Fibroblast of skin of scalp (primary cell): ENCODE measurements at places on chromosomes 4 and X.

DNA sequence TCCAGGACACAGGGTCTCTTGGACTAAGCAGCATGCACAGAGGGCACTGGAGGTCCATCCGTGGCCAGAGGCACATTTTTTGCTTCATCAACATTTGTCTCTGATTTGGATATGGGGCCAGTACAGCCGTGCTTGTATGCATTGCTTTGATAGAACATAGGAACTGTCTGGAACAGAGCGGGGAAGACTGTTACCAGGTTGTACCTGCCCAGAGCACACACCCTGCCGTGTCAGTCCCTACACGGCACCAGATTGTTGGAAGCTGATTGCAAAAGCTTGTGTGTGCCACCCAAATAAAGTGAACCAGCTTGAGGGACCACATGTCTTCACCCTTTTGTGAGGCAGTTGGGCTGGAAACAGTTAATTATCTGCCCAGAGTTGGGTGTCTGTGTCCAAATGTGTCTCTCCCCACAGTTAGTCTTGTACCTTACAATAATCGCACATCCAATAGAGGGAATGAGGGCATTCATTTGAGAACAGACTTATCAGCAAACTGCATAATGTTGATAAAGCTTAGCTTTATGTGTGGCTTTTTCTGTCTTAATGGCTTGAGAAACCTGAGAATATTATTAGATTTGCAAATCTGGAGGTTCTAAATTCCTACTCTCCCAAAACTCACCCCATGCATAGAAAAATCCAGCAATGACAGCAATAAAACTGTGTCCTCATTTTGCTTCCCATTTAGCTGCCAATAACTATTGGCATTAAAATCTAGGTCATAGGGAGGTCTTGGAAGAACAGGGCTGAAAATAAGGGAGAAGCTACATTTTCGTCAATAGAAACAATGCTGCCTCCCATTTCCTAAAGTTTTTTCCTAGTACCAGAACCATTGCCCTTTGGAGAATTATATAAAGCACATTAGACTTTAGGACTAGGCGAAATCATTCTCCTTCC is 21.2 kb downstream of the KLF3 start:
- no peak for DNase-seq

- DNase-seq: no peak
These were observed 137.5 kb downstream of the CPE start for GRCh38 chr4:165516281-165516833.

DNA sequence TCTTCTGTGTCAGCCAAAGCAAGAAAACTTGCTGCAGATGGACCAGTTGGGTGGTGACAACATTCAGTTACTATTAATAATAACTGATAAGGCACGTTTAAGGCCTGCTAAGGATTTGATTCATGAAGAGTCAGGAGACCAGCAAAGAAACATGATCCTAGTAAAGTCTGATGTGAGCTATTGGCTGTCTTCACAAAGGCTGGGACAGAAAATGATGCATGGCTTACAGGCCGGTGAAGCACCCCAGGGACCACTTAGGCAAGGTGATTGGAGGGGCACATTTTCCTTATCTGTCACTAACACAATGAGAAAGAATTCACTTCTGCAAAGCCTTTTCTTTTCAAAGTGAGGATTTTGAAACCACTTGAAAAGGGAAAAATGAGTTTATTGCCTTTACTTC is 65.4 kb upstream of the TRPC3 start:
- DNase-seq: no peak

- DNase-seq: no peak
These were observed 42.6 kb downstream of the C4orf51 start for GRCh38 chr4:145722561-145722960.

- DNase-seq: no peak
These were observed 445.8 kb downstream of the CCSER1 start for GRCh38 chr4:90572996-90573395.

DNA sequence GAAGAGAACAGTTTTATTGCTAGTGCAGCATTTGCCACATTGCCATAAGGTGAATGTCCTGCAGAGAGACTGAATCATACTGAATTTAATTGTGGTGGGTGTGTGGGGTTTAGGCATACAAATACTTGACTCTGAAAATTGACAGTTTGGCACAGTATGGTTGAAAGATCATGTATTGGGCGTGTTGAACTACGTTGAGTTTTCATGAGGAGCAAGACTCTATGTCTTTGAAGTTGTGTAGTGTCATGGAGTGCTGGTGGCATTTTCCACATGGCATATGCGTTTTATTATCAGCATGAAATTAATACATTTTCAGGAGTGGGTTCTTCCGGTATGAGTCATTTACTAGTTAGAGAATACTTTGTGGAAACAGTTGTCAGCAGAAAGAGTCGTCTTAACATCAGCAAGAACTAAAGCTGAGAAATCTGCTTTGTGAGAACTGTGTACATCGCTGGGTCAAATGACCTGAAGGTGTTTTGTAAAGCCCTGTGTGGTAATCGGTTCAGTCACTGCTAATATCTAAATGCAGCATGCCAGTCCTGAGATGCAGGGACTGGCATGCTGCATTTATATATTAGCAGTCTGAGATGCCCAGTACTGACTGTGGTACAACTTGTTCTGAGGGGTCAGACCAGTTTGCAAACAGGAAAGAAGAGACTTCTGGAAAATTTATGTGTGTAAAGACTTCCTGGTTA is 50.3 kb downstream of the ARHGAP10 start:
- DNase-seq: peak; percentile 27

DNA sequence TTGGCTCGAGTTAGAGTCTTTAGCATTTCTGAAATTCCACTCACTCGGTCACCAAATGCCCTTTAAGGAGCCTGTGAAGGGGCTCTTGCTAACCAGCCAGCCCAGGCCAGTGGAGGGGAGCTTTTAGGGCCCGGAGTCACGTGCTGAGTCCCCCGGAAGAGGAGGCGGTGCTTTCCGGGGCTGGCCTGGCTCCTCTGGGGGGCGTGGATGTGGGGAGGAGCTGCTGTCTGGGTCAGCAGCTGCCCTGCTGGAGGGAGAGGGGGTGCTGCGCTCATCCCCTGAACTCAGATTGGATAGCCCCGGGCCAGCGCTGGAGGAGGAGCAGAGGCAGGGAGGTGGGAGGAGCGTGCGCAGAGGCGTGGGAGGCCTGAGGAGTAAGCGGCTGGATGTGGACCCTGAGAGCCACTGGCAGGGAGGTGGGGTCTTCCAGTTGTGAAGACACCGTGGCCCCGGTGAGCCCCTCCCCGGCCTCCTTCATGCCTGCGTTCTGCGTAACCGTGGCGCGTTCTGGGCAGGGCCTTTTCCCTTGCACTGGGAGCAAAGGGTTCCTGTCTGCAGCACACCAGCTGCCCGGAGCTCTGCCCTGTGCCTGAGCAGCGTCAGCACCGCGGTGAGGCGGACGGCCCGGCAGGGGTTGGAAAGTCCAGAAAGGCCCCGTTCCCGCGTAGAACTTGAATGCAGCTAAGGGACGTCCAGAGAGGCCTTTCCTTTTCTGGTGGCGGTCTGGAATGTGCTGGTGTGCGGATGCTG is 19.7 kb downstream of the MAEA start:
- peak; percentile 92 for DNase-seq

DNA sequence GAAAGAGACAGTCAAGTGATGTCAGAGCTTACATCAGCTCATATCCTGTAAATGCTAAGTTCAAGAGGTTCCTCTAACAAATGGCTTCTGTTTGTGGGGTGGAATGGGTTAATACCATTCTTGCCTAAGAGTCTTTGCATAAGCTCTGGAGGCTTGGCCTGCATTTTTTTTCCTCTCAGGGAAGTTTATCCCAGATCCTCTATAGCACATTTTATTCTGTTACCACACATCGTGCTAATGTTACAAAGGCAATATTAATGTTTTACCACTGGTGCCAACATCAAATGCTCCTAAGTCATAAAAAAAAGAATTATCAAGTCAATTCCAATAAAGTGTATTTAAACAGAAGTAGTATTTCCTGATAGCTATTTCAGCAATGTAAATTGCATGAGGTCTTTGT is 2.9 kb upstream of the ADH6 start:
- no peak for DNase-seq

DNA sequence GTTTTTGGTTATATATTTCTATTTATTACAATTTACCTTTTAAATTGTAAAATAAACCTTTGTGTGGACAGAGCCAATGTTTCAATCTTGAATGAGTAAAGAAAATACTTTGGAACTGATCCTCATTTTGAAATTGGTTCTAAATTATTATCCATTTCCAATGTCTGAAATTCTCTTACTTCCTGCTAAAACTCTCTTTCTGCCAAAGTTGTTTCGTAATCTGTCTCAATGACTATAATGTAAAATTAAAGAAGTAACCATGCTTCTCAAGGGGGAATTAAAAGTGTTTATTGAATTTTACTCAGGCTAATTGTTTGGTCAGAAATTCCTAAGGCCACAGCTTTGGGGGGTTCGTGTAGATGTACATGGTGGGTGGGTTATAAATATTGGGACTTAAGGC is 34.8 kb downstream of the YIPF6 start:
- DNase-seq: no peak

- no peak for DNase-seq
These were observed 333.8 kb upstream of the GRIA3 start for GRCh38 chrX:122850326-122850725.

DNA sequence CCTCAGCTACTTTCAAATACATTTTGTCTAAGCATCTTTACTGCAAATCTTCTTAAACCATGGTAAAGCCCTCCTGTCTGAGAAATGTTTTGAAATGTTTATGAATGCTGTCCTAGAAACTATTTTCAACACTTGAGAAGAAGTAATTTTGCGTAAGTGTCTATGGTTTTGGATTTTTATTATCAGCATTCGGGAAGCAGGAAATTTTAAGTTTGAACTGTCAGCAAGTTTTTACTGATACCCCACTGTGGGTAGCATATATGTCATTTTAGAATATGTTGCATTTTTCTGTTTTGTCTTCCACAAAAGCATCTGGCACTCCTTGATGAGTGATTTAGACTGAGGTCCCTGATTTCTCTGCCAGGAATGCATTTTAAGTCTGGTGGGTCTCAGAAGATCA is 302.4 kb upstream of the GIMD1 start:
- no peak for DNase-seq
